Activated gamma-delta T cell treated with anti-CD3 and anti-CD28 coated beads, Interleukin-2, amount 50 U/mL, for 16 hours (primary cell): ENCODE measurements at places on chromosomes 12 and 14.
A peak's percentile ranks its signal among the peaks of the same experiment; 100 is the strongest.

- DNase-seq, result no peak
Measured at GRCh38 chr14:38950676-38951075, 152.4 kb downstream of the SEC23A start.

GRCh38 chr12:122866379-122866778, 29.5 kb downstream of the VPS37B start:
- no peak for DNase-seq

- DNase-seq, result no peak
Measured at GRCh38 chr14:91249841-91250616, 5.5 kb upstream of the GPR68 start.

DNA sequence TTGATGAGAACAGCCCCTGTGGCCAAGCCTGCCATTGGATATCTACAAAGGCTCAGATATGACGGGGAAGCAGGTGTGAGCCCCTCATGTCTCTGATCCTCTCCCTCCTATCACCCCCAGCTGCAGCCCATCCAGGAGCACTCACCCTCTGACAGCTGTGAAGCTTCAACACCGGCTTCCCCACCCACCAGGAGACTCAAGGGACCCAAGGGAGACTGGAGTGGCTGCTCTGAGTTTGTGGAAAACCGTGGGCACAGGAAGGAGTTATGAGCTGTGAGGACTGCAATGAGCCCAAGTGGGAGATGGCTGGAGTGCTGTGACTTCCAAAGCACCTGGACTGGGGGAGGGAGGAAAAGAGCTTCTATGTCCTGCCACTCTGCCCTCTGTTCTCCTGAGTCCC, 7.9 kb downstream of the IFI27L2 start:
- DNase-seq, result no peak

DNA sequence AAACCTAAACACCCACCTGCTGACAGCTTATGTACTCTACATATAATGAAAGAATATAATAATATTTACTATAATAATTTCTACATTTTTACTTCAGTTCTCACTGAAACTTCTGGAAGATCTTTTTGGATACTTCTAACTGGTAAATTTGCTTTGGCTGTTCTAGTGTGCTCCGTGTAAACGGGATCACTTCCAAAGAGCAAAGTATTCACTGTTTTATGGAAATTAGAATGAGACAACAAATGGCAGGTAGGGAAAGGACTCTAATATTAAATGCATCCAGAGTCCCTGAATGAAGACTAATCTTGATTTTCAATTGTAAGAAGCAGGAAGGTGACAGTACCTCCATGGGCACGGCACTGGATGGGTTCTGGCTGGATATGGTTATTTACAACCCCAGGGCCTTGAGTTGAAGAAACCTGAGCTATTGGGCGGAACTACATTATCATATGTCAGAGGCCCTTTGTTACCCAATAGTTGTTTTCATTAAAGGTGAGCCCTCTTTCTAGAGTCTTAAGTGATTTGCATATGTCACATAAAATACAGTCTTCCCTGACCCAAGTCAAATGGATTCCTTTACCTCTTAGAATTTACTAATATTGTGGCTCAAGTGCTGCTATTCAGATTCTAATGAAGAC, 10.7 kb downstream of the ERP29 start:
- no peak for DNase-seq

- no peak for DNase-seq
Measured at GRCh38 chr12:108060903-108061302, 68.2 kb upstream of the WSCD2 start.

GRCh38 chr12:24879644-24880043, 69.3 kb downstream of the BCAT1 start:
- DNase-seq, result no peak

- no peak for DNase-seq
Measured at GRCh38 chr12:76155157-76155670, 70.7 kb upstream of the NAP1L1 start.

- DNase-seq, result no peak
Measured at GRCh38 chr12:29176941-29177340, 27.9 kb downstream of the FAR2 start.

DNA sequence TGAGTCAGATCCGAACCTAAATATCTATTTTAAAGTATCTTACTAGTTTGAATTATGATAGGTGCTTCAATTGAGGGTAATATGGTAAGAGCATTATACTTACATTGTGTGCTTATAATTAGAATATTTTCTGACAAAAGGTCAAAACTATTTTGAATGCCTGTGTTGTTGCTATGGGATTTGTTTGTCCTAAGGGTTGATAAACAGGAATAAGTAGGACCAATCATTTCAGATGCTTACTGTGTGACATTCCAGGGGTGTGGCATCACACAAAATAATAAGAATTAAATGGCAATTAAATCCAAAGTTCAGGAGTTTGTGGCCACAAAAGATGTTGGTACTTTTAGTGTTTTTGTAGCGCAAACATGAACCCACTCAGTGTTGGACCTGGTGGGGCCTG, 256.2 kb upstream of the DDHD1 start:
- DNase-seq, result no peak

DNA sequence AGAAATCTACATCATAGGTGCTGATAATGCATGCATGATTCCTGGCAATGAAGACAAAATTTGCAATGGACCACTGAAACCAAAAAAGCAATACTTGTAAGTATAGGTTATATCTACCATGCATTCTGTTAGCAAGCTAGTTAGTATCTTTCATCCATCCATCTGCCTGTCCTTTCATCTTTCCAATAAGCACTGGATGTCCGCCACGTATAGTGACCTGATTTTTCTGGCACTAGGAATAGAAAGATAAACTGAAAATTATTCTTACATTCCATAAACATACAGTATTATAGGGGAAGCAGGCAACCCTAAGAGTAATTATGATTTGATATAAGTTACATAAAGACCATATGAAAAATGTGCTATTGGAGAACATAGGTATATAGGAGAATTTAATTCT, 87.2 kb upstream of the MYF6 start:
- DNase-seq, result no peak

DNA sequence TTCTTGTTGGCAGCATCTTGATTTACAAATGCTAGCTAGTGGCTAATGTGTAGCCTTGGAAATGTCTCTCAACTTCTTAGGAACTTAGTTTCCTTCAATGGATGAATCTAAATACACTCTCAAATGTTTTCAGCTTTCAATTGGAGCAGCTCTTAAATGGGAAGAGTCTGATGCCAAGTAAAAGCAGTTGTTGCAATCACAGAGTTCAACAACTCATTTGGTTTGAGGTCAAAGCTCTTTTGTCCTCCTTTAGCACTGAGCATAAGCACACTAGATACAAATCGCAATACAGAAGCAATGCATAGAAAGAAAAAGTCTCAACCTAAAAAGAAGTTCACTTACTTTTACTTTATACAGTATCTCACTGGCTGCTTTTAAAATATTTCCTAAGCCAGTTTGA, 986.1 kb upstream of the FLRT2 start:
- DNase-seq, result no peak

- DNase-seq, result no peak
Measured at GRCh38 chr12:69732088-69732487, 6.6 kb upstream of the RAB3IP start.

DNA sequence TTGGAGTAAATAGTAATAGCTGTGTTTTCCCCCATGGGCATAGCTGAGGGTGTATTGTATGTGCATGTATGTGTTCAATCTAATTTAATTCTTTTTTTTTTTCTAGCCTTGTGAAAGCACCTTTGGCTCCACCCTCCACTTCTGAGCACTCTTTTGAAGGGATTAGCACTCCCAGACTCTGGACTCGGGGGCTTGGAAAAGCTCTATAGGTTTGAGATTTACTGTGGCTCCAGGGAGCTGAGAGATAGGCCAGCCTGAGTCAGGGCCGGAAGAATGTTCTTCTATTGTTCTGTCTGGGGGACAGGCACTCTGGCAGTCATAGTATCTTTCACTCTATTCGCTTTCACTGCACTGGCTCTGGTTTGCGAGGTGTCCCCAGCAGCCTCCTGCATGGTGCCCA, 540.0 kb upstream of the TBX3 start:
- DNase-seq, result no peak

- no peak for DNase-seq
Measured at GRCh38 chr14:73851000-73851399, 631 bp upstream of the PTGR2 start.

DNA sequence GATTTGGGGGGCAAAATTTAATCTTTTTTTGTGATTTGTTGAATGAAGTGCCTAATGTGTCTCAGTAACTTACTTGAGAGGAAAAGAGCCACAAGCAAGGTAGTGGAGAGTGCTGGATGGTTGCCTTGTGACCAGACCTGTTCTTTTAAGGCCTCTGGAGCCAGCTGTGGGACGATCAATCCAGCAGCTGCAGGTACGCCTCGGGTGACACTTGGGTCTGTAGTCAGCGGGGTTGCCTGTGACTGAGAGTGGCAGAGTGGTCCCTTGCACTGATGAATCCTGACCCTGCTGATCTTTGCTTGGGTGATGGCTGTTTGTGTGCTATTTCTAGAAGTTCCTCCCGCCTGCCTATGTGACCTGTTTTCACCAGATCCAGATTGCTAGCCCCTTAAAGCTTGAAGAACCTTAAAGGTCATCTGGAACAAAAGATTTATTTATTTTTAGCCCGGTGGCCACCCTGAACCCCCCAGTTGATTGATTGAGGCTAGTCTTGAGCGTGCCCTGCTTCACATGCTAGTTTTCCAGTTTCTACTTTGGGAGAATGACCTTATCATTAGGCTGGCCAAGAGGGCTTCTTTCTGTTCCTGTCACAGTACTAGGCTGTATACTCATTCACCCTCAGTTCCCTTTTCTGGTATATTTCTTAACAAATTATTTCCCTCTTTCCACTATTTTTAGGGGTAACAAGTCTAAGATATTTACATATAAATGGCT, 23.2 kb downstream of the PRKCH start:
- DNase-seq, result no peak

- no peak for DNase-seq
Measured at GRCh38 chr12:111150360-111150759, 218.5 kb downstream of the PHETA1 start.

- no peak for DNase-seq
Measured at GRCh38 chr14:96564389-96564788, 62.2 kb downstream of the PAPOLA start.

DNA sequence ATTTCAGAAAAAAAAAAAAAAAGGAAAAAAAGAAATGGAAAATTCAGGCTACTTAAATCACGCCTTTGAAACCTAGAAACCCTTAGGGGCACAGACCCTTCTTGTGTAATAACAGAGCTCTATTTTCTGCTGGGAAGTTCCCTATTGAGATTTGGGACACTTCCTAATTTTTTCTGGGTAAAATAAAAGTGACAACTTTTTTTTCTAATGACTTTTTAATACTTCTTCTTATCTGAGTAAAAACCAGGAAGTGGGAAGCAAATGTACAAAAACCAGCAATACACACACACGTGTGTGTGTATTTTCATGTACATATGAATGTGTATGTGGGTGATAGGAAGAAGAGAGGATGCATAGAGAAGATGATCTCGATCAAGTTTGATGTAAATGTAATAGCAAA, 35.8 kb downstream of the ETV6 start:
- DNase-seq, result no peak

GRCh38 chr12:95736631-95737030, 53.9 kb downstream of the NTN4 start:
- no peak for DNase-seq

- DNase-seq, result no peak
Measured at GRCh38 chr12:3361146-3361545, 129.9 kb upstream of the PRMT8 start.

- DNase-seq, result no peak
Measured at GRCh38 chr12:123031171-123031845, 50.8 kb downstream of the ARL6IP4 start.

GRCh38 chr12:82047446-82047845, 288.3 kb upstream of the PPFIA2 start:
- DNase-seq, result no peak

DNA sequence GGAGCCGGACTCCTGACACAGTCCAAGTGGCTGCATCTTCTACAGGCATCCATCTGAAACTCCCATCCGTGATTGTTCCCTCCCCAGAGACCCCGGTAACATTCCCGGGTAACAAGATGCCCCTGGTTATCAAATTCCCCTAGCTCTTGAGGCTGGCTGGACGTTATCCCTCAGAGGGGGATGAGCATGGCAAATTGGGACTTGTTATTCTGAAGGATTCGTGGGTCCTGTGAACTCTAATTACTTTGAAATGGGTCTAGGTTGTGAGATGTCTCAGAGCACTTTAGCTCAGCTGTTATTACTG, 642 bp upstream of the PAN2 start:
- DNase-seq, result no peak

DNA sequence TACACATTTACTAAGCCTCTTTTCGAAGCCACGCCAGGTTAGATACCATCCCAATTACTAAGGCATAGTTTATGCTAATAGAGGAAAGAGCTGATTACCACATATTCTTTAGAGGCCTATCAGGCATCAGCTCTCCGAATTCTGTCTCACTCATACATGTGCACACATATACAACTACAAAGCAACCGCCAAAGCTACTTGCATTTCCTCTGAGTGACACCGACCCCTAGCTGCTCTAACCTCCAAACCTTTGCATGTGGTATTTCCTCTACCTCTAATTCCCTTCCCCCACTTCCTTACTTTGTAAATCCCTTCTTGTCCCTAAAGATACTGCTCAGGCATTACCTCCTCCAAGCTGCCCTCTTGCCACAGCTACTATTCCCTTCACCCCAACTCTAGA, 107.2 kb downstream of the DUSP6 start:
- peak; percentile 15 for DNase-seq
